GM23338 (cell line): ENCODE measurements at places on chromosomes 16 and 17. TPM values are rescaled to one million over a fixed set of nuclear protein-coding genes. Genes with fewer than 3 reads are reported as not detected.
A peak's percentile ranks its signal among the peaks of the same experiment; 100 is the strongest.

GRCh38 chr17:44768505-44769142 is 9.8 kb downstream of the ADAM11 start:
- no peaks in the 10 kb centered on the region for H3K36me3 ChIP-seq
- H3K4me1 ChIP-seq, result peaks cover 4% of the 10 kb centered on the region; the same call in 1 of the 2 replicates
- no peak overlapping the region for H3K4me3 ChIP-seq
- no peak overlapping the region for H3K27ac ChIP-seq
- no peak for DNase-seq

DNA sequence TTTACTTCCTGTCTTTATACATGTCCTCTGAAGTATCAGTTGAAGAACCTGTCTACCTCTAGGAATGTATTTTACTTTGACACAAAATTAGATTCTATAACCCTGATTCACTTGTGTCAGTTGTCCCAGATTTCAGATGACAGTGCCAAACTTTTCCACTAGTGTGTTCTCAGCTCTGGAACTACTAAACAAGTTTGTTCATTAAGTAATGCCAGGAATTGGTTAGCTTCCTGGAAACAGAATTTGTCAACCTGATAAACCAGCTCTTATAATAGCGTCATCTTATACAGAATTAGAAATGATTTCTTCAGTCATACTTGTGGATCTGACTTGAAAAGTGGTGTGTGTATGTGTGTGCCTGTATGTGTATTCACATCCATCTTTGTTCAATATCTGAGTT is 7.4 kb downstream of the MAP3K3 start:
- no peak for DNase-seq
- H3K36me3 ChIP-seq, result no peaks in the 10 kb centered on the region
- H3K27ac ChIP-seq, result no peak overlapping the region
- no peak overlapping the region for H3K4me3 ChIP-seq

- H3K27ac ChIP-seq, result no peak overlapping the region
- H3K27me3 ChIP-seq, result no peaks in the 10 kb centered on the region
- DNase-seq, result no peak
- H3K36me3 ChIP-seq, result no peaks in the 10 kb centered on the region
- H3K4me1 ChIP-seq, result no peaks in the 10 kb centered on the region; the same call in 1 of the 2 replicates
Observed at GRCh38 chr17:60738287-60738686, 60.6 kb downstream of the BCAS3 start.

- no peaks in the 10 kb centered on the region for H3K27me3 ChIP-seq
- peaks cover 11% of the 10 kb centered on the region; the same call in 1 of the 2 replicates for H3K4me1 ChIP-seq
- no peak for DNase-seq
- H3K36me3 ChIP-seq, result no peaks in the 10 kb centered on the region
- no peak overlapping the region for H3K27ac ChIP-seq
Observed at GRCh38 chr17:78332991-78333390, 26.9 kb downstream of the SOCS3 start.

DNA sequence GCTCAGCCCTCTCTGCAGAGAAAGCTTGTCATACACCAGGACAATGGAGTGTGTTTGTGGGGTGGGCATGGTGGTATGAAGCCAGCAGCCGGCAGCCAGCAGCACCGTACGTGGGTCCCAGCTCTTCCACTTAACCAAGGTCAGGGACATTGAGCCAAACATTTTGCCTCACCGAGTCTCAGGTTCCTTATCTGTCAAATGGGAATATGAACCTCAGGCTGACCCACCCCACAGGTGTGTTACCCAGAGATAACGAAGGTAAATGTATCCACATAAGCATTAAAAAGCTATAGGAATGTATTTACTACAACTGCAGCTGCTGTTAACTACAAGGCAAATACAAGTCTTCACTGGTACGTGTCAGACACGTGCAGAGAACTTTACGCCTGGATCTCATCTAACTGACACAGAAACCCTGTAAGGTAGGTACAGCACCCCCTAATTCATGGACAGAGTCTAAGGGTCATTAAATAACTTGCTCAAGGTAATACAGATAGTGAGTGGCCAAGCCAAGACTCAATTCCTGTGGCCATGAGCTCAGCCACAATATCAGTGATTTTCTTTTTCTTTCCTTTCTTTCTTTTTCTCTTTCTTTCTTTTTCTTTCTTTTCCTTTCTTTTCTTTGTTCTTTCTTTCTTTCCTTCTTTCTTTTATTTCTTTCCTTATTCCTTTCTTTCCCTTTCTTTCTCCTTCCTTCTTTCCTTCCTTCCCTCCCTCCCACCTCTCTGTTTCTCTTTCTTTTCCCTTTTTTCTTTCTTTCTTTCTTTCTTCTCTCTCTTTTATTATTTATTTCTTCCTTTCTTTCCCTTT is 990 bp downstream of the SLC5A11 start:
- no peaks in the 10 kb centered on the region for H3K36me3 ChIP-seq
- no peak overlapping the region for H3K27ac ChIP-seq
- H3K4me1 ChIP-seq, result no peaks in the 10 kb centered on the region
- no peaks in the 10 kb centered on the region for H3K27me3 ChIP-seq

DNA sequence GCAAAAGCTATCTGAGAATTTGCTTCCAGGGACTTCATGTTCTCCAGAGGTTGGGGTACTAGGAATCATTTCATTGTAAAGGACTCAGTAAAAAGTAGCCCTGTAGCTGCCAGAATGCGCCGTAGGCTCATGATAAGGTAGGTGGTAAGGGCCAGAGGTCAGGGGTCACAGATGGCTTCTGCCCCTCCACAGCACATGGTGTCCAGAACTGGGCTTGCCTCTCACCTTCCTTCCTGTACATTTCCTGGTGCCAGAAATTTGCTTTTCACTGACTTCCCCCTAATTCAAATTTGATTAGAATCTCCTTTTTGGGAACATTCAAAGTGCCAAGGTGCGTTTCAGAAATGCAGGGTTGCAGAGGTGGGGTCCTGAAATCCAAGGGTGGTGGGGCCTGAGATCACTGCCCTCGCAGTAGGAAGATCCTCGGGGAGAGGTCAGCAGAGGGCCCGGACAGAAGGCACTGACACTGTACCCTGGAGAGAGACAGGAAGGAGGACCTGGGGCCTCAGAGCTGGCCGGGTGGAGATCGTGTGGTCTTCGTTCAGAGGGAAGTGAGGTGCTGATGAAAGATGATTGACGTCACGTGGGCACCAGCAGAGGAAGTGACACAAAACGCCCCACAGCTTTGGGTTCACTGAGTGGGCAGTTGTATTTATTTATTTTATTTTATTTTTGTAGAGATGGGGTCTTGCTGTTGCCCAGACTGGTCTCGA is 25.5 kb upstream of the METRNL start:
- no peaks in the 10 kb centered on the region for H3K27me3 ChIP-seq
- no peaks in the 10 kb centered on the region for H3K36me3 ChIP-seq
- no peak overlapping the region for H3K4me3 ChIP-seq
- no peak overlapping the region for H3K27ac ChIP-seq
- H3K4me1 ChIP-seq, result no peaks in the 10 kb centered on the region; the same call in 1 of the 2 replicates
- no peak for DNase-seq

CDR2 gene
- 39.3 and 43.7 TPM in 2 replicates for total RNA-seq

GRCh38 chr17:1592751-1593629 is 30.4 kb upstream of the PITPNA start:
- no peaks in the 10 kb centered on the region for H3K27me3 ChIP-seq
- no peak overlapping the region for H3K4me3 ChIP-seq
- H3K36me3 ChIP-seq, result no peaks in the 10 kb centered on the region
- DNase-seq, result no peak
- peak overlapping the region; percentile 63; the same call in 1 of the 2 replicates for H3K27ac ChIP-seq

FOXN1 gene
- total RNA-seq, result not detected in 2 replicates

DNA sequence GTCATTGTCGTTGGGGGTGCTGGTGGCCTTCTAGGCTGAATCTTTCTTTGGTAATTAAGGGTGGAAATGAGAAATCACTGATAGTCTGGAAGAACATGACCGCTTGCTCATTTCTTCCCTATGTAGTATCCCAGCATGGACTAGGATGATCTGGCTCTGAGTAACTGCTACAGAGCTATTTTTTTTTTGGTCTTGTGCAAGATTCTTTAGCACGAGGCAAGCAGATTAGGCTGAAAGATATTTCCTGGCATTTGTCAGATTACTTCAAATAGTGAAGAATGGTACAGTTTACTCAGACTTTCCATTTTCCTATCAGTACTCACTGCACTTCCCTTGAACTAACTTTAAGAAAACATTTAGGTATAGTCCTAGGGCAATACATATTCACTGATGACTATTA is 89.0 kb downstream of the SYCE1L start:
- DNase-seq, result no peak
- no peaks in the 10 kb centered on the region for H3K36me3 ChIP-seq
- no peak overlapping the region for H3K4me3 ChIP-seq
- no peak overlapping the region for H3K27ac ChIP-seq

GRCh38 chr17:27654654-27655524 is 23.9 kb downstream of the LGALS9 start:
- H3K27ac ChIP-seq, result no peak overlapping the region
- no peak overlapping the region for H3K4me3 ChIP-seq
- peak; percentile 93 for DNase-seq
- H3K4me1 ChIP-seq, result no peaks in the 10 kb centered on the region
- no peaks in the 10 kb centered on the region for H3K27me3 ChIP-seq

DNA sequence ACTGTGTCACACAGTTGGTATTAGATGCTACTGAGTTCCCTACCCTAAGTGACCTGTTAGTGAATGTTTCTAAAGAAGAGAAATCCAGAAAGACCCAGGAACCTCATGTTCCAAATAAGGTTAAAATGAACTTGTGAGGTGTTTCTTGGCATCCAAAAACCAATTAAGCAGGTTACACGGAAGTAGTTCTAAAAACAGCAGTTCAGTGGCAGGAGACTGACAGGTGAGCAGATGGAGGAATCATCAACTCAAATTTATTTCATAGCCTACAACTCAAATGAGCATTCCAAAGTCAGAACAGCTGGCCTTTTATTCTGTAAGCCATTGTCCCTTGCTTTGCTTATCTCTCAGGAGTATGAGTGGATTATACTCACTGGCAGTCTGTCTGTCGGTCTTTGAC is 188.3 kb downstream of the IRX3 start:
- no peak overlapping the region for H3K27ac ChIP-seq
- H3K27me3 ChIP-seq, result no peaks in the 10 kb centered on the region
- no peaks in the 10 kb centered on the region for H3K36me3 ChIP-seq
- no peak overlapping the region for H3K4me3 ChIP-seq

- DNase-seq, result peak; percentile 60
- H3K27me3 ChIP-seq, result peaks cover 100% of the 10 kb centered on the region
- H3K4me1 ChIP-seq, result peaks cover 41% of the 10 kb centered on the region; the same call in 1 of the 2 replicates
- peak within 1 kb of the TSS; percentile 51 for H3K4me3 ChIP-seq
- H3K36me3 ChIP-seq, result no peaks in the 10 kb centered on the region; the same call in 1 of the 2 replicates
Observed at GRCh38 chr17:48610282-48611211, at the start of gene HOXB7. Gene HOXB7, minus strand, starts transcription at chr17:48611017. Its CDS starts 99 bp downstream, at chr17:48610918.

DNA sequence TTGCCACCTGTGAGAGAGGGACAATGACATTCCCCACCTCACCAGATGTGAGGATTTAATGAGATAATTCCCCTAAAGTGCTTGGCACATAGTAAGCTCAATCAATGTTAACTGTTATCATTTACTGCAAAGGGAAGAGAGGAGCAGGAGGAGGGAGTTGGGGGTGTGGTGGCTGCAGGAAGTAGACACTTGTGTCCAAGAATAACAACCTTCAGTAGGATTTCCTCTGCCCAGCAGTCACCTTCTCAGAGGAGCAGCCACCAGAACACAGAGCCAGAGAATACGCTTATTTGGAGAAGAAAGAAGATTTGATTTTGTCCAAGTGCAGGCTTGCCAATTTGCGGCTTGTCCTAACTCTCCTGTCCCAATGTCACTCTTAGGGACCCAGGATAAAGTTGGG is 10.2 kb downstream of the CBX4 start:
- no peak overlapping the region for H3K4me3 ChIP-seq
- DNase-seq, result no peak
- peaks cover 32% of the 10 kb centered on the region; the same call in 1 of the 2 replicates for H3K4me1 ChIP-seq
- no peaks in the 10 kb centered on the region for H3K36me3 ChIP-seq
- H3K27ac ChIP-seq, result no peak overlapping the region

KRT39 gene
- not detected in 2 replicates for total RNA-seq

DNA sequence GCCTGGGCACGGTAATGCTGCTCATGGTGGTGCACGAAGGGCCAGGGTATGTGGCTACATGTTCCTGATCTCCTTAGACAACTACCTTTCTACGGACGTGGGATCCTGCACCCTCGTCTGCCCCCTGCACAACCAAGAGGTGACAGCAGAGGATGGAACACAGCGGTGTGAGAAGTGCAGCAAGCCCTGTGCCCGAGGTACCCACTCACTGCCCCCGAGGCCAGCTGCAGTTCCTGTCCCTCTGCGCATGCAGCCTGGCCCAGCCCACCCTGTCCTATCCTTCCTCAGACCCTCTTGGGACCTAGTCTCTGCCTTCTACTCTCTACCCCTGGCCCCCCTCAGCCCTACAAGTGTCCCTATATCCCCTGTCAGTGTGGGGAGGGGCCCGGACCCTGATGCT is 12.0 kb downstream of the ERBB2 start:
- DNase-seq, result no peak
- H3K4me1 ChIP-seq, result no peaks in the 10 kb centered on the region
- H3K27me3 ChIP-seq, result no peaks in the 10 kb centered on the region
- no peak overlapping the region for H3K4me3 ChIP-seq
- H3K27ac ChIP-seq, result no peak overlapping the region

- 0 out of 2 replicates have a peak overlapping the region, but pooled peaks have one; percentile 48 for H3K27ac ChIP-seq
- H3K27me3 ChIP-seq, result no peaks in the 10 kb centered on the region
- peak overlapping the region; percentile 91 for H3K4me3 ChIP-seq
- H3K36me3 ChIP-seq, result no peaks in the 10 kb centered on the region; the same call in 1 of the 2 replicates
- peak; percentile 81 for DNase-seq
Observed at GRCh38 chr16:67969254-67970039, 1.0 kb upstream of the SLC12A4 start.

STAT5A gene
- 14.6 and 18.1 TPM in 2 replicates for total RNA-seq

- DNase-seq, result no peak
- H3K4me1 ChIP-seq, result no peaks in the 10 kb centered on the region
- H3K27ac ChIP-seq, result no peak overlapping the region
- H3K27me3 ChIP-seq, result no peaks in the 10 kb centered on the region
- no peaks in the 10 kb centered on the region for H3K36me3 ChIP-seq
Observed at GRCh38 chr17:39271546-39271945, 45.8 kb upstream of the STAC2 start.

GRCh38 chr17:2883544-2884213 is 87.4 kb downstream of the RAP1GAP2 start:
- DNase-seq, result no peak
- H3K27me3 ChIP-seq, result no peaks in the 10 kb centered on the region
- H3K4me1 ChIP-seq, result peaks cover 31% of the 10 kb centered on the region

GRCh38 chr16:67546761-67547422 is 15.4 kb upstream of the CTCF start:
- no peaks in the 10 kb centered on the region for H3K27me3 ChIP-seq
- H3K4me1 ChIP-seq, result no peaks in the 10 kb centered on the region; the same call in 1 of the 2 replicates

BLTP2 gene
- 166 and 176 TPM in 2 replicates for total RNA-seq
